Left renal pelvis (tissue), 4 donors: ENCODE measurements at places on chromosomes 6 and 20. TPM values are rescaled to one million over a fixed set of nuclear protein-coding genes. Genes with fewer than 3 reads are reported as not detected.

SPATS1 gene
- not detected for polyA plus RNA-seq

ANKRD66 gene
- polyA plus RNA-seq = 0.11 TPM

DTNBP1 gene
- polyA plus RNA-seq = 16.1 TPM

GPR63 gene
- polyA plus RNA-seq = 3.2 TPM

FAM83B gene
- 9.3 TPM for polyA plus RNA-seq
